ENCODE measurements at places on chromosomes 5 and 9. TPM values are rescaled to one million over a fixed set of nuclear protein-coding genes. Genes with fewer than 3 reads are reported as not detected.

ZNF462 gene
- total RNA-seq = 136 TPM

IER5L gene
- total RNA-seq = 2.0 TPM

CCL28 gene
- 3.1 TPM for total RNA-seq

ATOX1 gene
- total RNA-seq = 37.8 TPM

ALDOB gene
- total RNA-seq = 0.95 TPM

WNK2 gene
- total RNA-seq = 6.2 TPM

RACK1 gene
- 3,198 TPM for total RNA-seq

GRCh38 chr5:33072726-33073125 lies 361.6 kb downstream of the NPR3 start:
- no peak overlapping the region for H3K27ac ChIP-seq
- H3K4me3 ChIP-seq = no peak overlapping the region
- H3K4me1 ChIP-seq = no peaks in the 10 kb centered on the region
- no peaks in the 10 kb centered on the region for H3K27me3 ChIP-seq
- H3K36me3 ChIP-seq = no peaks in the 10 kb centered on the region

DNA sequence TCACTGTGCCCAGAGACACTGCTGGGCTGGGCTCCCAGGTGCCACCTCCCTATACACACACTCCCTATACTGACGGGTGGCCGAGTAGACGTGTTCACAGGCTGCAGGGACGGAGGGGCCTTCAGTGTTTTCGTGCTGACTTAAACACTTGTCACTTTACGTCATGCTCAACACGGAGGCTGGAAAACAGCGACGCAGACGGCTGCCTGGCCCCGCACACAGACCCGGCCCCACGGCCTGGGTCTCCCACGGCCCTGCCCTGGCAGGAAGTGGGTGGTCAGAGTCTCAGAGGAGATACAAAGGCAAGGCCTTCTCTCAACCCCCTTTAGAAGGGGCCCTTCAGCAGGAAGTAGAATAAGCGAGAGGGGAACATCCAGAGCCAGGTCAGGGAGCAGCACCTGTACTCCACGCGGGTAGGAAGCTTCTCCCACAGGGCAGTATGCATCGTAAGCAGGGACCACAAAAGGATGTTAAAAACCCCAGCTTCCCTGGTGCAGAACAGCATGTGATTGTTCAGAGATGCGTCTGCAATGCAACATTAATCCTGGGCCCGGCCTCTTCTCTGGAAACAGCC lies 11.9 kb upstream of the TBC1D9B start:
- no peak overlapping the region for H3K27ac ChIP-seq
- no peaks in the 10 kb centered on the region for H3K27me3 ChIP-seq
- H3K36me3 ChIP-seq = no peaks in the 10 kb centered on the region
- no peak overlapping the region for H3K4me3 ChIP-seq
- no peak for DNase-seq

DNA sequence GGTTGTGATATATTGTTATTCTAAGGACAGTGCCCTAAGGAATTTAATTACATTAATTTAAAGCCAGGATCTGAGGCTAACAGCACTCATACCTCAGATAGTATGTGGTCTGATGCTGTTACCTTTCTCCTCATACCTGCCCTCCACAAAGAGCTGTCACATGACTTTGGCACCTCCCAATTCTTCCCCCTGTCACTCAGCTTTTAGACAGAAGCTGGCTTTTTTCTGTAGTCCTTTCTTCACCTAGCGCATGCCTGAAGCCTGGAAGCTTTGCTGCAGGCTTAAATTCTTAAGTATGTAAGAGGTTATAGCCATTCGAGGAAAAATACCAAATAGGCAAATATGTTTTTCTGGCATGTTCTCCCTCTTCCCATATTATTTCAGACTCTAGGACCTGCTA lies 61.0 kb upstream of the ADAMTS19 start:
- no peaks in the 10 kb centered on the region for H3K27me3 ChIP-seq
- H3K27ac ChIP-seq = no peak overlapping the region
- H3K36me3 ChIP-seq = no peaks in the 10 kb centered on the region

DNA sequence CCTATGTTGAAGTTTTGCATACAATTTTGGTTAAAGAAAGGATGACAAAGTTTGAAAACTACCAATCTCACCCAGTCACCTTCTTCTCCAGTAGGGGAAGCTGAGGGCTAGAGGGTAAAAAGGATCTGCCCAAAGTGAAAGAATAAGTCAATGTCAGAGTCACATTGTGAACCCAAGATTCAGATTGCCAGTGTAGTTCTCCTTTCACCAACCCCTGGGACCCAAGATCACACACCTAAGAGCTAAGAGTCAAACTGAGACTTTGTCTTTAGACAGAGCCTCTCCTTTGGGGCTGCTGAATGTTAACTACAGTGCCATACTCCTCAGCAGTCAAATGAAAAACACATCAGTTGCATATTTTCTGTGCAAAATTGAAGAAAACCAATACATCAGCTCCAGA lies 210.6 kb downstream of the ATP10B start:
- H3K36me3 ChIP-seq = no peaks in the 10 kb centered on the region
- no peak overlapping the region for H3K27ac ChIP-seq
- no peaks in the 10 kb centered on the region for H3K4me1 ChIP-seq
- no peaks in the 10 kb centered on the region for H3K27me3 ChIP-seq
- no peak overlapping the region for H3K4me3 ChIP-seq

GRCh38 chr5:178490935-178491652 lies 99.1 kb downstream of the COL23A1 start:
- H3K4me1 ChIP-seq = no peaks in the 10 kb centered on the region
- peaks cover 5% of the 10 kb centered on the region for H3K27me3 ChIP-seq
- H3K27ac ChIP-seq = no peak overlapping the region
- DNase-seq = no peak
- H3K36me3 ChIP-seq = no peaks in the 10 kb centered on the region

GRCh38 chr5:143225511-143225910 lies 178.0 kb downstream of the NR3C1 start:
- H3K36me3 ChIP-seq = no peaks in the 10 kb centered on the region
- no peak for DNase-seq
- H3K4me3 ChIP-seq = no peak overlapping the region
- H3K27me3 ChIP-seq = no peaks in the 10 kb centered on the region

- H3K36me3 ChIP-seq = no peaks in the 10 kb centered on the region
- DNase-seq = peak; percentile 35
- no peak overlapping the region for H3K4me3 ChIP-seq
- no peaks in the 10 kb centered on the region for H3K27me3 ChIP-seq
- no peaks in the 10 kb centered on the region for H3K4me1 ChIP-seq
- H3K27ac ChIP-seq = no peak overlapping the region
Measured at GRCh38 chr5:65073250-65073661, 304.5 kb downstream of the CWC27 start.

GRCh38 chr9:8816361-8816760 lies 1016.8 kb upstream of the DMAC1 start:
- no peaks in the 10 kb centered on the region for H3K36me3 ChIP-seq
- H3K27me3 ChIP-seq = no peaks in the 10 kb centered on the region
- no peak for DNase-seq

DNA sequence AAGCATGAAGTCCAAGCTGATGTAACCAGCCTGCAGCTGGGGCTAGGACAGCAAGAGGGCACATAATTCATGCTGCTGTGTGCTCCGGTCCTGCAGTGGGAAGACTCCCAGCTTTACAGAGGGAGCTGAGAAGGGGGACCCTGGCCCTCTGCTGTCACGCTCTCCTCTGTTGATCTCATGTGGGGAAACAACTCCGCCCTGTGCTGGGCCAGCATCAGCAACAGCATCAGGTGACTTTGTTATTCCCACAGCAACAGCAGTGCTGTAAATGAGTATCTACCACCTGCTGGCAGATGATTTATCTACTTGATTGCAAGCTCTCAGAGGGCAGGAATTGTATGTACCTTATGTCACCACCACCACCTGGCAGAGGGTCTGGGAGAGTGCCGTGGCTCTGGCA lies 176.2 kb downstream of the COL23A1 start:
- H3K27ac ChIP-seq = no peak overlapping the region
- no peaks in the 10 kb centered on the region for H3K27me3 ChIP-seq
- H3K4me1 ChIP-seq = no peaks in the 10 kb centered on the region

- peak overlapping the region; percentile 94 for H3K27ac ChIP-seq
- no peaks in the 10 kb centered on the region for H3K36me3 ChIP-seq
- no peaks in the 10 kb centered on the region for H3K27me3 ChIP-seq
- peak overlapping the region; percentile 54 for H3K4me3 ChIP-seq
Measured at GRCh38 chr9:121597698-121598166, 53.7 kb upstream of the DAB2IP start.

- no peaks in the 10 kb centered on the region for H3K36me3 ChIP-seq
- no peaks in the 10 kb centered on the region for H3K4me1 ChIP-seq
- H3K27ac ChIP-seq = no peak overlapping the region
- no peaks in the 10 kb centered on the region for H3K27me3 ChIP-seq
Measured at GRCh38 chr9:34546834-34547827, 24.3 kb upstream of the ENHO start.

GRCh38 chr5:73638344-73639095 lies 12.5 kb downstream of the ARHGEF28 start:
- no peaks in the 10 kb centered on the region for H3K4me1 ChIP-seq
- no peaks in the 10 kb centered on the region for H3K27me3 ChIP-seq
- H3K27ac ChIP-seq = no peak overlapping the region
- no peak for DNase-seq
- no peaks in the 10 kb centered on the region for H3K36me3 ChIP-seq
- H3K4me3 ChIP-seq = no peak overlapping the region

DNA sequence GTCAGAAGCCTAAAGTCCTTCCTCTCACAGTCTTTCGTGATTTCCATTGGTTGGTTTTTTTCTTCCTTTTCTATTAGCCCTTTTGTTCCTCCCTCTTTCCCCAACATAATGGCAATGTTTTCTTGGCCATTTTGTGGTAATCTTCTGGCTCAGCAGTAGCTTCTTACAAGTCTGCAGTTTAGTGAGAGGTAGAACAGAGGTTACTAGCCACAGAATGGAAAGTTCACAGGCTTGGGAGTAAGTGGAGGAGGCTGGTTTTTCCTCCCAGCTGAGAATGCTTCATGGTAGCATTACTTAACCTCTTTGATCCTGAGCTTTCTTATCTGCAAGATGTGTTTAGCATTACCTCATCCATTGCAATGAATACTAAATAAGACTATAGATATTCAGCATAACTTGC lies 346.9 kb downstream of the NFIB start:
- H3K27ac ChIP-seq = no peak overlapping the region
- no peaks in the 10 kb centered on the region for H3K36me3 ChIP-seq
- no peaks in the 10 kb centered on the region for H3K27me3 ChIP-seq
- no peaks in the 10 kb centered on the region for H3K4me1 ChIP-seq
- DNase-seq = no peak

DNA sequence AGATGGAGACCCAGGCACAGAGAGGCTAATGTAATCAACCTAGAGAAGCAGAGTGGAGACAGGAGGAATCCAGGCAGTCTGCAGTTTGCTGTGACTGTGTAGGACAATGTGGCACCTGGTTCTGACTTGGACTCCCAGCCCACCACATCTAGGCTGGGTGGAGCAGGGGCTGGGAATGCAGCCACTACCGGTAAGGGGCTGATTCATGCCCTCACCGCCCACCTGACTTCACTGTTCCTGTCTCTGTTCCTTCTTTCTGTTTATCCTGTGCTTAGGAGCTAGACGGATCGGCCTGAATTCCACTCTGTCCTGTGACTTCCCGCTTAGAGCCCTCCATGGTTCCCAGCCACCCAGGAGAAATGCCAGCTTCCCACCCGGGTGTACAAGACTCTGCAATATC lies 2.6 kb downstream of the PDLIM4 start:
- H3K4me1 ChIP-seq = peaks cover 29% of the 10 kb centered on the region
- H3K27me3 ChIP-seq = no peaks in the 10 kb centered on the region
- peak overlapping the region; percentile 96 for H3K27ac ChIP-seq
- DNase-seq = no peak

- H3K27ac ChIP-seq = no peak overlapping the region
- no peaks in the 10 kb centered on the region for H3K27me3 ChIP-seq
- no peaks in the 10 kb centered on the region for H3K36me3 ChIP-seq
- no peak overlapping the region for H3K4me3 ChIP-seq
- no peak for DNase-seq
- H3K4me1 ChIP-seq = no peaks in the 10 kb centered on the region
Measured at GRCh38 chr5:56088967-56089829, 94.4 kb upstream of the IL6ST start.

Data from uterus (tissue), 4 donors.